ENCODE measurements at places on chromosomes 4 and X. TPM values are rescaled to one million over a fixed set of nuclear protein-coding genes. Genes with fewer than 3 reads are reported as not detected.

DNA sequence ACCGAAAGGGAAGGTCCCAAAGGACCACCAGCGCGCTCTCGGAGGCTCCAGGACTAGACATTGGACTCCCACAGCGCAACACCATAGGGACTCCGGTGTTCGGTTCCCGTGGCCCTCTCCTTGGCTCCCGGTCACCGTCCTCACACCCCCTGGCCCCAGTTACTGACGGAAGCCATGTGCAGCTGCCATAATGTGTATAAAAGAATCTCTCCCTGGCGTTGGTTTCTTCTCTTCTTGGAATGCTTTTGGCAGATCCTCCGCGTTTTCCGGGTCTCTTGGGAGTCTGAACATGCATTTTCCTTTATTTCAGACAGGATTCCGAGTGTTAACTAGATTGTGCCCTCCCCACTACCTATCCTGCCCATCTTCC lies 69.8 kb downstream of the FBXO8 start:
- DNase-seq = no peak

DNA sequence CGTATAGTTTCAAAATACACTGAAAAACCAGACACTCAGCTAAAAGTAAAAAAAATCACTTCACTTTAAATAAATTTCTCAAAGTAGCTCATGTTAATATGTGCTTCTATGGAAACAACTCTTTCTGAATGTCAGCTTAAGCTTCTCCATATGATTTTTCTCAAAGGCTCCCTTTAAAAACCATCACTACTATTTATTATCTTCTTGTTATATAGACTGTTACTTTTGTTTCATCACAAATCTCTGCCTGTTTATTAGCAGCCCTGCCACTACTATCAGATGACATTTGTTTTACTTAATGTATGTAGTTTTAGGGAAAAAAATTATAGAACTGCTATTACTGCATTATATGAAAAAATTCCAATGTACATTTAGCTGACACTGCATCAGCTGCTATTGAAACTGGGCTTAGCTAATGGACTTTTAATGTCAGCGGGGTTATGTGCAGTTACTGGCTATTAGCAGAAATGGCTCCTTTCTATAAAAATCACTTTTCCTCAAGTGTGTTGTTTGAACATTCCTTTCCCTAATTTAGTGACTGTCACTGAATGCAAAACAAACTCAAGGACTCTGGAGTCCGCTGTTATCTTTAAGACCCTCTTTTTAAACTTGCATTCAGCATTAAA lies 10.8 kb downstream of the UNC5C start:
- no peak for DNase-seq

DNA sequence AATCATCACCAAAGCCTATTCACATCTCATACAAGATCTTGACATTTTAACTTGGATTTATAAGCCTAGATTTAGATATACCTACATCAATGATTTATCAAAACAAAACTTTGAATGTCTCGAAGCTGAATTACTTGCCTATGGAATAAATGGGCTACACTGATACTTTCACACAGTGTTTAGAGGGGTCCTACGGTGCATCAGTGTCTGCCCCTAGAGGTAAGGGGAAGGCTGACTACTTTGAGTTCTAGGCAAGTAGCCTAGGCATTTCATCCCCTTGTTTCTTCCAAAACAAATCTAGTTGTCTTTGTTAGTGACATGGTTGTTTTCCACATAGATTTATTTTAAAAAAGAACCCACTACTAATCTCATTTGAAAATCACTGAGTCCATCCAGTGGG lies 158.1 kb upstream of the ATOH1 start:
- no peak for DNase-seq

GRCh38 chr4:915595-915994 lies 16.5 kb downstream of the GAK start:
- DNase-seq = peak; percentile 40

DNA sequence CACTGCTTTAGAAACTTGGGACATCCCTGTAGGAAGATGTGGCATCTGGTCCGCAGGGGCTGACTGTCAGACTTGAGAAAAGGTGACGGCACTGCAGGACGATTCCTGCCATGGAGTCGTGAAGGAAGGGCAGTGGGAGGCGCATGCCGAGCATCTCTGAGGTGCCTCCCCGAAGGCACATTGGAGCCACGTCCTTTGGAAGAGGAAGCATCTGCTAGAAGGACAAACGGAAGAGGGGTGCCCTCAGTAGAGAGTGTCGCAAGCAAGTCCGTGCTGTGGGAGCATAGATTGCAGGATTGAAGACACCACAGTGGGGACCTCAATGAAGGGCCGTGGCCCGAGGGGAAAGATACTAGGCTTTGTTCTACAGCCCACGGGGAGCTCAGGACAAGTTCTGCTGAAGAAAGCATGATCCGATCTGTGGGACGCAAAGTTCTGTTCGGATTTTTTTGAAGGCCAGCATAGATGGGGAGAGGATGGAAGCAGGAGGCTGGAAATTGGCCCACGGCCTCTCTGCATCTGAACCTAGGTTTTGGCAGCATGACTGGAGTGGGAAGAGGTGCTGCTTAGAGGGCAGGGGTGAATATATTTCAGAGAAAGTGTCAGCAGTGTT lies 24.2 kb upstream of the HELT start:
- no peak for DNase-seq

DNA sequence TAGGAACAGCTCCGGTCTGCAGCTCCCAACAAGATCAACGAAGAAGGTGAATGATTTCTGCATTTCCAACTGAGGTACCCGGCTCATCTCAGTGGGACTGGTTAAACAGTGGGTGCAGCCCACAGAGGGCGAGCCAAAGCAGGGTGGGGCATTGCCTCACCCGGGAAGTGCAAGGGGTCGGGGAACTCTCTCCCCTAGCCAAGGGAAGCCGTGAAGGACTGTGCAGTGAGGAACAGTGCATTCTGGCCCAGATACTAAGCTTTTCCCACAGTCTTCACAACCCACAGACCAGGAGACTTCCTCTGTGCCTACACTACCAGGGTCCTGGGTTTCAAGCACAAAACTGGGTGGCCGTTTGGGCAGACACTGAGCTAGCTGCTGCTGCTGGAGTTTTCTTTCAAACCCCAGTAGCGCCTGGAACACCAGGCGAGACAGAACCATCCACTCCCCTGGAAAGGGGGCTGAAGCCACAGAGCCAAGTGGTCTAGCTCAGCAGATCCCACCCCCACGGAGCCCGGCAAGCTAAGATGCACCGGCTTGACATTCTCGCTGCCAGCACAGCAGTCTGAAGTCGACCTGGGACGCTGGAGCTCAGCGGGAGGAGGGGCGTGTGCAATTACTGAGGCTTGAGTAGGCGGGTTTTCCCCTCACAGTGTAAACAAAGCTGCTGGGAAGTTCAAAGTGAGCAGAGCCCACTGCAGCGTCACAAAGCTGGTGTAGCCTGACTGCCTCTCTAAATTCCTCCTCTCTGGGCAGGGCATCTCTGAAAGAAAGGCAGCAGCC lies 84.6 kb downstream of the THOC2 start:
- DNase-seq = peak; percentile 52

DNA sequence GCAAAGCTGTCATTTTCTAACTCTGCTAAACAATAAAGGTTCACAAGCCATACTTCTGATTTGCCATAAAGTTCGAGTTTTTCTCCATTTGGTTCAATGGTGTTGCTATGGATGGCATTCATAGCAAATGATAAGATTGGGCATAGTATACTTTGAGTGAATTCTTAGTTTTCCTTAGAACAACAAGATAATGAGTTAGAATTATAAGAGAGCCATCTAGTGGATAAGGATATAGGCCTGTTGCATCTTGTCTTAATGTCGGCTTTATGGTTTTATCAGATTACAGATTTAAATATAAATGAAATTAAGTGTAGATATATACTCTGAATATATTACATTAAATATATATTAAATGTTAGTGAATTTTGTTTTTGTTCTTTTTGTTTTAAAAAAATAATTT lies 644.6 kb downstream of the IL1RAPL1 start:
- DNase-seq = no peak

GRCh38 chr4:125728568-125728967 lies 413.8 kb downstream of the FAT4 start:
- DNase-seq = no peak

GRCh38 chrX:64894454-64895038 lies 81.7 kb downstream of the ZC4H2 start:
- DNase-seq = no peak

The CLDN22 gene
- total RNA-seq = 0.60 TPM

The ZNF718 gene
- 15.1 TPM for total RNA-seq
